ENCODE measurements at places on chromosomes 13 and 19.

DNA sequence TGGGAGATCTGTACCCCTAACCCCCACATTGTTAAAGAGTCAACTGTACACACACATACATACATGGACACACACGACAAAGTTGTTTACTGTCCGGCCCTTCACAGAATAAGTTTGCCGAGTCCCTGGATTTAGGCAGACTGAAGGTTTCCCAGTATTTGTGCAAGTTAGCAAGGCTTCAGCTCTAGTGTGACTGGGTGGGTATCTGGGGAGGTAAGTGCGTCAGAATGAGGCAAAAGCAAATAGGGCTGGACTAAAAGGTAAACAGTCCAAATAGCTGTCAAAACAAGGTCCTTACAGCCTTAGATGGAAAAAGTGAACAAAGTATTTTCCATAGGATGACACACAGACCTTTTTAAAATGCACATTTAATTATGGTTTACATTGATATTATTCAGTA is 228.4 kb upstream of the UFM1 start:
- no peaks in the 10 kb centered on the region for H3K36me3 ChIP-seq
- DNase-seq: no peak
- H3K27me3 ChIP-seq: no peaks in the 10 kb centered on the region
- no peaks in the 10 kb centered on the region for H3K4me1 ChIP-seq
- H3K4me3 ChIP-seq: no peak overlapping the region

GRCh38 chr19:14375582-14376291 is 5.5 kb upstream of the ADGRE5 start:
- no peak overlapping the region for H3K4me3 ChIP-seq
- no peaks in the 10 kb centered on the region for H3K36me3 ChIP-seq
- DNase-seq: peak; percentile 33
- H3K4me1 ChIP-seq: no peaks in the 10 kb centered on the region

DNA sequence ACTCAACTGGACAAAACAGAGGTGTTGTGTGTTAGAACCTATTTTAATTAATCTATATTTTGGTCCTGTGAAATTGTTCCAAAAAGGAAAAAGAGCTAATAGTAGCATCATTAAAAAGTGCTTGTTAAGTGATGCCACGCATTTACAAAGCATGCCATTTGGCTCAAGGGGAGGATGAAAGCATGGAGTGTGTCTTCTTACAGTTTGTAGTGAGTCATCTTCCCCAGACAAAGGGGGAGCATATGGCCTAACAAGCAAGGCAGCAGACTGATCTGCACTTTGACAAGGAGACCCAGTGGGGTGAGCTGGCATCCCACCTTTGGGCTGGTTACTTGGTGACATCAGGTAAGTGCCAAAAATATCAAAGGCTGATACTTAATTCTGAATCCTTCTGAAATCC is 297.0 kb downstream of the FGF9 start:
- H3K4me1 ChIP-seq: peaks cover 13% of the 10 kb centered on the region

- DNase-seq: peak; percentile 4
- H3K27me3 ChIP-seq: no peaks in the 10 kb centered on the region
These were observed 1401.9 kb downstream of the SLITRK1 start for GRCh38 chr13:82480415-82480814.

DNA sequence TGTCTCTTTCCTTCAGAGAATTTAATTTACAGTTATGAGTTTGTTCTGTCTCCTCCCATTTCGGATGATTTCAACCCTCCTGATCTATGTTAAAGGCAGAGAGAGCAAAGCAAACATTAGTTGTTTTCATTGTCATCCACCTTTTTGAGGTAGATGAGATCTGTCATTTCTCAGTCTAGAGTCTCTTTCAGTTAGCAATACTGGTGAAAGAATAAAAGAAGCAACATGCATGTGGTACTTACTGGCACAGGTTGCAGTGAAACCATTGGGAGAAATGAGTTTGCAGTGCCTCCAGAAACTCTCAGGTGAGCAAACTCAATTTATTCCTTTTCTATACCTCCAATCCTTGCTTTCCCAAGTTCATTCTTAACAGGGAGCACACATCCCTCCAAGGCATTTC is 99.4 kb downstream of the RBM26 start:
- H3K4me3 ChIP-seq: no peak overlapping the region
- H3K4me1 ChIP-seq: no peaks in the 10 kb centered on the region
- no peak for DNase-seq
- 0 out of 2 replicates have a peak, but pooled peaks cover 4% of the 10 kb centered on the region for H3K36me3 ChIP-seq

DNA sequence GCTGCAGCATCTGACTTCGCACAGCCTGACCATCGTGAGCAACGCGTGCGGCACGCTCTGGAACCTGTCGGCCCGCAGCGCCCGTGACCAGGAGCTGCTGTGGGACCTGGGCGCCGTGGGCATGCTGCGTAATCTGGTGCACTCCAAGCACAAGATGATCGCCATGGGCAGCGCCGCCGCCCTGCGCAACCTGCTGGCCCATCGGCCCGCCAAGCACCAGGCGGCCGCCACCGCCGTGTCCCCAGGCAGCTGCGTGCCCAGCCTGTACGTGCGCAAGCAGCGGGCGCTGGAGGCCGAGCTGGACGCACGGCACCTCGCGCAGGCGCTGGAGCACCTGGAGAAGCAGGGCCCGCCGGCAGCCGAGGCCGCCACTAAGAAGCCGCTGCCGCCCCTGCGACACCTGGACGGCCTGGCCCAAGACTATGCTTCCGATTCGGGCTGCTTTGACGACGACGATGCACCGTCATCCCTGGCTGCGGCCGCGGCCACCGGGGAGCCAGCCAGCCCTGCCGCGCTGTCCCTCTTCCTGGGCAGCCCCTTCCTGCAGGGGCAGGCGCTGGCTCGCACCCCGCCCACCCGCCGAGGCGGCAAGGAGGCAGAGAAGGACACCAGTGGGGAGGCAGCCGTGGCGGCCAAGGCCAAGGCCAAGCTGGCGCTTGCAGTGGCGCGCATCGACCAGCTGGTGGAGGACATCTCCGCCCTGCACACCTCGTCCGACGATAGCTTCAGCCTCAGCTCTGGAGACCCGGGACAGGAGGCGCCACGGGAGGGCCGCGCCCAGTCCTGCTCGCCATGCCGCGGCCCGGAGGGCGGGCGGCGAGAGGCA is 13.6 kb downstream of the C19orf25 start:
- no peaks in the 10 kb centered on the region for H3K4me1 ChIP-seq
- no peaks in the 10 kb centered on the region for H3K27me3 ChIP-seq
- no peak for DNase-seq

GRCh38 chr13:108037348-108037747 is 178.0 kb downstream of the LIG4 start:
- H3K27me3 ChIP-seq: 0 out of 2 replicates have a peak, but pooled peaks cover 5% of the 10 kb centered on the region
- no peak overlapping the region for H3K4me3 ChIP-seq
- H3K27ac ChIP-seq: no peak overlapping the region
- no peaks in the 10 kb centered on the region for H3K36me3 ChIP-seq
- DNase-seq: peak; percentile 0

DNA sequence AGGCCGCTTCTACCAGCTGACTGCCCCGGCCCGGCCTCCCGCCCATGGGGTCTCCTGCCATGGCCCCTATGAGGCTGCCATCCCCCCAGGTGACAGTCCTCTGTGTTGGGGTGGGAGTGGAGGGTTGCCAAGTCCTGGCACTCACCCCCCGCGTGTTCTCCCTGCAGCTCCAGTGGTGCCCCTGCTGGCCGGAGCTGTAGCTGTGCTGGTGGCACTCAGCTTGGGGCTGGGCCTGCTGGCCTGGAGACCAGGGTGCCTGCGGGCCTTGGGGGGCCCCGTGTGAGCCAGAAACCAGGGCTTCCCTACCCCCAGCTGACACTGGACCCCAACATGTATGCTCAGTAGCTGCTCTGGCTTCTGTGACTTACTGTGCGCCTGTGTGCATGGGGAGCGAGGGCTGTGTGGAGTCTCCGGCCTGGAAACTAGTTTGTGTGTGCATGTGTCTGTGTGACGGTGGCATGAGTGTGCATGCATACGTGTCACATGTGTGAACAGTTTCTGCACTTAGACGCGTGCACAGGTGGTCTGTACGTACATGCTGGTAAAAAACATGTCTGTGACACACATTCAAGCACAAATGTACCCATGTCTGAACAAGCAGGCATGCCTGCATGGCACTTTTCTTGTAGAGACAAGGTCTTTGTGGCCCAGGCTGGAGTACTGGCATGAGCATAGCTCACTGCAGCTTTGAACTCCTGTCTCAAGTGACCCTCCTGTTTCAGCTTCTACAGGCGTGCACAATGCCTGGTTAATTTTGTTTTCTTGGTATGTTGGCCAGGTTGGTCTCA is 4.9 kb downstream of the ACP4 start:
- H3K27me3 ChIP-seq: no peaks in the 10 kb centered on the region
- H3K4me3 ChIP-seq: no peak overlapping the region
- H3K4me1 ChIP-seq: no peaks in the 10 kb centered on the region
- H3K27ac ChIP-seq: no peak overlapping the region
- peak; percentile 34 for DNase-seq

DNA sequence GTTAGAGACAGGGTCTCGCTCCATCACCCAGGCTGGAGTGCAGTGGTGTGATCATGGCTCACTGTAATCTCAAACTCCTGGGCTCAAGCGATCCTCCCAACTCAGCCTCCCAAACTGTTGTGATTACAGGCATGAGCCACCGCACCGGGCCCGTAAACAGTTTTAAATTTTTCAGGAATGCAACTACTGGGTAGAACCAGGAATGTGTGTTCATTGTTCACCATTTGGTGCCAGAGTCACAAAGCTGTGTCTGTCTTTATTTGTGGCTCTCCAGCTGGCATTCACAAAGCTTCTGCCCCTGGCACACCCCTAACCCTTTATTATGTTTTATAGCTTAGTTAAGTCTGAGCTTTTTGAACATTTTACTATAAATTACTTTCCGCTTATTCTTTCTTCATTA is 19.8 kb upstream of the ACP7 start:
- H3K36me3 ChIP-seq: no peaks in the 10 kb centered on the region
- H3K4me3 ChIP-seq: no peak overlapping the region
- DNase-seq: no peak
- no peak overlapping the region for H3K27ac ChIP-seq
- no peaks in the 10 kb centered on the region for H3K27me3 ChIP-seq

DNA sequence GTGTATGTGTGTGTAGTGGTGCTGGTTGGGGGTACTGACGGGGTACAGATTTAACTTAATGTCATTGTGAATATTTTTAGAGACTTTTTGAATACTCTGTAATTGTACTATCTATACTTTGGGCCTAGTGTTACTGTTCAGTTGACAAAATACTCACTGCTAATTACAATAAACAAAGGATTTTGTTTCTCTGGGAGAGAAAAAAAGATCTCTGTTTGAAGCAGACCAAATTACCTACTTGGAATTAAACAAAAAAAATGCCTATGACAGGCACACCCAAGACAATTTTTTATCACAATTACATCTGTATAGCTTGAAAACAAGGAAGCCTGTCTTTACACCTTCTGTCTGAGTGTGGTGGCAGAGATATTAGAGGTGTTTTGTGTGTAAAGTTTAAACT is 45.1 kb downstream of the OLFM4 start:
- DNase-seq: no peak
- no peak overlapping the region for H3K4me3 ChIP-seq
- H3K27me3 ChIP-seq: no peaks in the 10 kb centered on the region
- no peak overlapping the region for H3K27ac ChIP-seq
- no peaks in the 10 kb centered on the region for H3K36me3 ChIP-seq

GRCh38 chr19:55149078-55150003 is at the start of gene TNNT1:
Gene TNNT1 (minus strand): TSS chr19:55149206. CDS start chr19:55147157, 2,049 bp downstream.
- H3K27ac ChIP-seq: no peak within 1 kb of the TSS
- no peak within 1 kb of the TSS for H3K4me3 ChIP-seq
- H3K36me3 ChIP-seq: no peaks in the 10 kb centered on the region
- no peaks in the 10 kb centered on the region for H3K4me1 ChIP-seq

DNA sequence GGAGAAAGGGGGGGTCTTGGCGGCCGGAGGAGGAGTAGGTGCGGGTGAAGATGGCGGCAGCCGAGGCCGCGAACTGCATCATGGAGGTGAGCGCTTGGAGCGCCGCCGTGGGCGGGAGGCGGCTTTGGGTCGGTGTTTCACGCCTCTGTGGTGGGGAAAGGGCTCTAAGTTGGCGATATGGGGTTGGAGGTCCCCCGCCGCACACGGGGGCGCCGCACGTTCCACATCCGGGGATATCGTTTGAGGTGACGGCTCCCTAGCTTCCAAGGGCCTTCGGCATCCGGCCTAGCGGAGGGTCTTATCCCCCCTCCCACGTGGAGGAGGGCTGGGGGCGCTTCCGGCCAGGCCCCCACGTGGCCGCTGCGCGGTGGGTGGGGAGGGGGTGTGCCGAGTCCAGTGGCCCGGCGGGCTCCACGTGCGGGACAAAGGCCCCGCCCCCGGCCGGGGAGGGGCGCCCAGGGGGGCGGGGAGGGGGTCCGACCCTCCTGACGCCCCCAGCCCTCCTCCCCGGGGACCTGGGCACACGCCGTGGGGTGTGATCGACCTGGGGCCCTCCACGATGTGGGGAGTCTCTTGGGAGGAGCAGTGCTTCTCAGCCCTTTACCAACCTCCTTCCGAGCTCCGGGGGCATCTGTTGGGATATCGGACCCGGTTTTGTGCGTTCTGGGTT is at the start of gene PRMT1:
Gene PRMT1, plus strand, starts transcription at position 41 of the 670 bp plus-strand sequence. Its CDS starts 10 bp downstream, at position 51.
- H3K27me3 ChIP-seq: no peaks in the 10 kb centered on the region
- 0 out of 2 replicates have a peak, but pooled peaks cover 3% of the 10 kb centered on the region for H3K36me3 ChIP-seq
- peaks cover 8% of the 10 kb centered on the region for H3K4me1 ChIP-seq
- H3K27ac ChIP-seq: peak within 1 kb of the TSS; percentile 91
- peak; percentile 58 for DNase-seq
- peak within 1 kb of the TSS; percentile 86 for H3K4me3 ChIP-seq

- no peaks in the 10 kb centered on the region for H3K4me1 ChIP-seq
- no peaks in the 10 kb centered on the region for H3K36me3 ChIP-seq
- no peaks in the 10 kb centered on the region for H3K27me3 ChIP-seq
- H3K4me3 ChIP-seq: no peak overlapping the region
- no peak for DNase-seq
These were observed 560.2 kb upstream of the SPRY2 start for GRCh38 chr13:80901111-80901510.

DNA sequence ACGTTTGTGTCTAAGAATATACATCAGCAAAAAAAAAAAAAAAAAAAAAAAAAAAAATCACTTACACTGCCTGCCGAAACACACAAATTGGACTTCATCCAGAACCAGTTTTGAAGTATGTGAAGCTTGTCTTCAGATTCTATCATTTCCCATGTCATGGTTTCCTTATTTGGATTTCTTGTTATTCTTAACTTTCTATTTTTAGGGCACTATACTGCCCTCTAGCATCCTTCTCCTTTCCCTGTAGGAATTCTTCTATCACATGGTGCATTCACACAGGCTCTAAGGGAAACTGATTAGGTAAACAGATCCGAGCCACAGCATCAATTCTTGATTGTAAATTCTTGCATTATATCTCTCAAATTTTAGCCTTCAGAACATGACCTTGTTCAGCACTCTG is 1507.5 kb downstream of the OLFM4 start:
- no peaks in the 10 kb centered on the region for H3K4me1 ChIP-seq
- H3K27ac ChIP-seq: no peak overlapping the region
- no peak for DNase-seq
- H3K4me3 ChIP-seq: no peak overlapping the region

- no peaks in the 10 kb centered on the region for H3K36me3 ChIP-seq
- no peak overlapping the region for H3K27ac ChIP-seq
- no peaks in the 10 kb centered on the region for H3K27me3 ChIP-seq
- peaks cover 22% of the 10 kb centered on the region for H3K4me1 ChIP-seq
These were observed 6.2 kb upstream of the IRS2 start for GRCh38 chr13:109792416-109793059.

- DNase-seq: peak; percentile 54
- no peaks in the 10 kb centered on the region for H3K27me3 ChIP-seq
- H3K4me1 ChIP-seq: no peaks in the 10 kb centered on the region
- H3K36me3 ChIP-seq: no peaks in the 10 kb centered on the region
- H3K4me3 ChIP-seq: no peak overlapping the region
These were observed 12.7 kb downstream of the CEACAM21 start for GRCh38 chr19:41588497-41589209.

- no peak overlapping the region for H3K4me3 ChIP-seq
- peaks cover 74% of the 10 kb centered on the region for H3K36me3 ChIP-seq
- no peak overlapping the region for H3K27ac ChIP-seq
- no peaks in the 10 kb centered on the region for H3K27me3 ChIP-seq
These were observed 25.0 kb downstream of the ITM2B start for GRCh38 chr13:48258002-48258401.

- DNase-seq: no peak
- no peak overlapping the region for H3K4me3 ChIP-seq
- no peaks in the 10 kb centered on the region for H3K4me1 ChIP-seq
- no peak overlapping the region for H3K27ac ChIP-seq
These were observed 39.6 kb upstream of the MIR17HG start for GRCh38 chr13:91307887-91308286.

Data from GM23248 (cell line).